ENCODE measurements at places on chromosomes 2 and 18.
A peak's percentile ranks its signal among the peaks of the same experiment; 100 is the strongest.

- DNase-seq = no peak
Measured at GRCh38 chr18:22279741-22280452, 110.5 kb downstream of the GATA6 start.

DNA sequence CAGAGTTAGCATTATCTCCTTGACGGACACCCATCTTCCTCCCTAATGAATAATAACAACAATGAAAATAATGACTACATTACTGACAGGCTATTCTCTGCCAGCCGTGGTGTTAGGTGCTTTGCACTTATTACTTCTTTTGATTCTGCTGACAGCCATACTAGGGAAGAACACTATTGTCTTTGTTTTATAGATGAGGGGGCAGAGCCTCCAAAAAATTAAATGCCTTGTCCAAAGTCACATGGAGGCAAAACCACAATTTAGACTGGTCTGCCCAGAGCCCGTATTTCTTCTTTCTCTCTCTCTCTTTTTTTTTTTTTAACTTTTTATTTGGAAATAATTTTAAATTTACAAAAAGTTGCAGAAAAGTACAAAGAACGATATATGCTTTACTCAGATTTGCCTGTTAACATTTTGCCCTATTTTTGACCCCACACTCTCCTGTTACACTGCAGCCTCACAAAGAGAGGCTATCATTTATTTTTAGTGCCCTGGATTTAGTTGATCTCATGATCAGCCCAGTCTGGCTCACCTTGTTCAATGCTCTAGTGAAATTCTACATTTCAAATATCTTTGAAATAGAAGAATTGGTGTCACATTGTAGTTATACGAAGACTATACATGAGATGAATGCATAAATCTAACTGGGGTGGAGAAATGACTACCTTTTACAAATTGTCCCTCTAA lies 369.4 kb downstream of the LRRTM1 start:
- no peak for DNase-seq

GRCh38 chr2:229392196-229392595 lies 121.1 kb upstream of the PID1 start:
- DNase-seq = no peak

- no peak for DNase-seq
Measured at GRCh38 chr18:54968807-54969206, 9.5 kb upstream of the CCDC68 start.

DNA sequence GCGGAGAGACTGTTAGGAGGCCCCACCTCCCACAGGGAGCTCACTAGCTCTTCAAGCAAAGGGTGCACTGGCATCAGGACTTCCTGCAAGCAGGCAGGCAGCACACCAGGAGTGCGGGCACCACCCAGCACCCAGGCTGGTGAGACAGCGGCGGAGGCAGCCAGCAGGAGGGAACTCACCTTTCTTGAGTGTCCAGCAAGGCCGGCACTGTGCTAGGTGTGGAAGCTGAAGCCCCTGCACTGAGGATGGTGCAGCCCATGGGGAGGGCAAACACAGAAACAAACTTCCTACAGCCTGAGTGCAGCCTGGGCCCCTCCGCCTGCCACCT lies 100.7 kb upstream of the ID2 start:
- DNase-seq = no peak

DNA sequence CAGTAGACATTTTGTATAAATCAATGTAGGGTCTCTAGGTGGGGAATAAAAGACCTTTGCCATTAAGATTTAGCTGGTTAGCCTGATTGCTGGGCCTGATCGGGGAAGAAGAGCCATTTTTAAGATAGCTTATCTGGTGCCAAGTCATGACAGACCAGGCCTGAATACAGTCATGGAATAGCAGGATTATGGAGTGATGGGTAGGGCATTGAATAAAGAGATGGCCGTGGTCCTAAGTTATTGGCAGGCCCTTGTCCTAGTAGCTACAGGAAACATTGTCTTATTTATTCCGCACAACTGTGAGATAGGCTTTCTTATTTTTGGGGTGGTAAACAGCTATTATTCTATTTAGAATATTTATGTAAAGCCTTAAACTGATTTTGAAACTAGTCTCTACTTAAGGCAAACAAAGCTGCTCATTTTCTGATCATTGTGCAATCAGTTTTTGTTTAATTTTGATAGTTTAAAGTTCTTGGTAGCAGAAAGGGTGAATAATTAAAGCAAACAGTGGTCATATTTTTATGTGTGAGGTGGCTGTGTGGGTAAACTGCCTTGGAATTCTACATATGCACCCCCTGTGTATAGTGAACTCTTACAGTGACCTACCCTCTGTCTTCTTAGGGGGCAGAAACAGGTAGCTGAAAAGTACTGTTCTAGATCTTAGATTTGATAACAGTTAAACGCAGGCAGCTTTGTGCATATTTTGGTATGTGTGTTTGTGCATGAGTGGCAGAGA lies 22.6 kb downstream of the ZNF236 start:
- no peak for DNase-seq

- no peak for DNase-seq
Measured at GRCh38 chr2:11757101-11757500, 10.7 kb downstream of the LPIN1 start.

DNA sequence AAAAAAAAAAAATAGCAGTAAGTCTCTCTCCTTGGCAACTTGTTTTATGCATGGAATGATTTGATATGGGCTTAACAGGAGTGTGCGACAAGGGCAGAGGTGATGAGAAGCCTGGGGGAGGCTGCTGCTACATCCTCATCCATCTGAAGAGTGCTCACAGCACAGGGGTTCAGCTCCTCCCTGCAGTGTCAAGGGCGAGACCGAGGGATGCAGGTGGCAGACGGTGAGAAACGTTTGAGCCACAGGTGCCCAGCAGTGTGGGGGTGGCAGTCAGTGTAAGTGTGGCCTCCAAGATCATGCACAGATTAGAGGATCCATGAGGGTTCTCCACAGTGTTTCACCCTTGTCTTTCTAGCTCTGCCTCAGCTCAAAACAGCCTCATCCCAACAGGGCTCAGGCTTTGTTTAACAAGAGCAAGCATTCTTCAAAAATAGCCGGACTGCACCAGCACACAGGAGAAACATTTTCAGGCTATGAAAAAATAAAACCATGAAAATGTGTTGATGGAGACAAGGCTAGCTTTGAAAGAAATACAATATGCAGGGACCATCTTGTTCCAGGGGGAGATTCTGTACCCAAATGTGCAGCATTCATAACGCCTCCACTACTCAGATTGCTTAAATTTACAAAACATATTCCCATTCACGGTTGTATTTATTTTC lies 324.5 kb upstream of the MYT1L start:
- DNase-seq = no peak

DNA sequence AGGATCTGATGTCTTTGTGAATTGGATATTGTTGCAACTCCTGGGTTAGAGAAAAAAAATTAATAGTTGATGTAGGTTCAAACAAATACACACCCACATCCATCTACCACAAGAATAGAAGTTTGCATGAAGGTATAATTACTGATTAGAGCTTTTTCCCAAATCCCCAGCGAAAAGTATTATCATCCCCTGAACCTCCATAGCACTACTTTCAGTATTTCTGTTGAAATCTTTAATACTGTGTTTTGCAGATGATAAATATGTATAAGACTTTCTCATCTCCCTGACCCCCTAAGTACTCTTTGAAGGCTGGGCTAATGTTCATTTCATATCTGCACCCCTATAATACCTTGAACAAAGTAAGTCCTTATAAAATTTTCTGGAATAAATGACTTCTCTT lies 6.4 kb downstream of the FN1 start:
- DNase-seq = no peak

DNA sequence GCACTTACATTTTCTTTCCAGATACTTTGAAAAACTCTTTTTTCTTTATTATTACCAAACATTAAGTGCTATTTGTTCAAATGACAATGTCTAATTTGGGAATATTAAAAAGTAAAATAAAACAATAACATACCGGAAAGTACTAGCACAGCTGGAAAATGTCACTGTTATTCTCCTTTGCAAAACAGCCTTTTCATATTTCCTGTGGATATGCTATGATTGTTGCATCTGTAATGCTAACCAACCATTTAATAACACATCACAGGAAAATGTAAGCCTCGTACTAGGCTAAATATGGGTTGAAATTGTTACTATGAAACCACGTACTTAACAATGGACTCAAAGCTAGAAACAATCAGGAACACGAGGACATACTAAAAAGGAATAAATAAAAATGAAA lies 298.1 kb downstream of the CBLN2 start:
- no peak for DNase-seq

- DNase-seq = no peak
Measured at GRCh38 chr2:158060835-158061435, 40.7 kb upstream of the UPP2 start.

- DNase-seq = no peak
Measured at GRCh38 chr2:95270541-95271081, 3.6 kb upstream of the PROM2 start.

DNA sequence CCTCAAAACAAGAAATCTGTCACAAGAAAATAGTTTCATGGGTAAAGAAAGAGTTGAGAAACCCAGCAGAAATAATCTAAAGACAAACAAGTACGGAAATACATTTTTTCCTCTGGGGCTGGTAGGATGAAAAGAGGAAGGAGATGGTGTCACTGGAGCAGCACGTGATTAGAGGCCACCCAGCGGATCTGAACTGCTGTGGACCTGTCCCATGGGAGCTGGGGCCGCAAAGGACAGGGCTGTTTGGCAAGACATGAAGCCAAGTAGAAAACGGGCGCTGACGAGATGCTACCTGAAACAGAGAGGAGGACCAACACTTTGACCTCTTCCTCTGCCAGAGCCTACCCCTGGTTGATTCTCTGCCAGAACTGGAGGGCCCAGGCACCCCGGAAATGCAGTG lies 295.4 kb upstream of the ATP5MC3 start:
- no peak for DNase-seq

DNA sequence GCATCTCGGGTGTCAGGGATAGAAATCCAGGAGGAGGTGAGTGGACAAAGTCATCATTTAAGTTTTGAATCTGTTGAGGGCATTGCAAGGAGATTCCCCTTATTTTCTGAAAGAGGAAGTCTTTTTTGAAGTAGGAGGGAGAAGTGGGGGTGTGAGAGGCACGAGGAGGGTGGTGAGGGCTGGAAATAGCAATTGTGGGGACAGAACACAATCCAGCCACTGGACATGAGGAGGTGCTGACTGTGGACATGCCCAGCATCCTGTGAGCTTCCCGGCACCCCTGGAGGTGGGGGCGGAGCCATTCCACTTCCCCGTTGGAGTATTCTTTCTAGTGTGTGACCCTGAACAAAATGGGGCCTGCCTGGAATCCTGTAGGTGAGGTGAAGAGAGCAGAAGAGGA lies 310.7 kb upstream of the EPAS1 start:
- no peak for DNase-seq

GRCh38 chr18:1020731-1021344 lies 116.2 kb downstream of the ADCYAP1 start:
- no peak for DNase-seq

DNA sequence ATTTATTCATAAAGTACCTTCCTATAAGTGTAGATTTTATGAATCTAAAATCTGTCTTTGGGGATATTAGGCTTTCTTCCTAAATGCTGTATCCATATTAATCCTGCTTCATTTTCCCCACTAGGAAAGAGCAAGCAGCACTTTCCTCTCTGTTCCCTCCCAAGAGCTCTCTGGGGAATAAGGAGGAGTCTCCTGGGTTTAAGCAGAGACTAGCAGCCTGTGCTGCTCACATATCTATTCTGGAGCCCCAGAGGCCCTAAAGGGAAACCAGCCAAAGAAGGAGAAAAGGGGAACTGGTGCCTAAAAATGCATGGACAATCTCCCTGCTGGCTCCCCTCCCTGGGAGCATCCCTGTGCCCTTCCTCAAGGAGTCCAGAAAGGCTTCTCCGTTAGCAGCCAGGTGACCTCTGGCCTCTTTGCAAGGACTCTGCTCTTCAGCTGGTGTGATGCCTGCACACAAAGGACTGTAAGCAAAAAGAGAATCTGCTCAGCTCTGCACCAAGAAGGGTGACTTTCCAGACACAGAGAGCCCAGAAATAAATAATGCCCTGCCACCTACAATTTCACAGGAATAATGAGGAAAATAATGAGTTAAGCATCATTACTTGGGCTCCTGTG lies 270.6 kb downstream of the SS18 start:
- DNase-seq = no peak

- DNase-seq = no peak
Measured at GRCh38 chr2:173223871-173224270, 130.8 kb upstream of the CDCA7 start.

GRCh38 chr2:231854616-231855125 lies 68.4 kb downstream of the COPS7B start:
- DNase-seq = no peak

GRCh38 chr2:219309278-219309677 lies at the start of gene PTPRN:
Gene PTPRN (minus strand): TSS chr2:219309401. CDS start chr2:219309332, 69 bp downstream.
- no peak for DNase-seq

DNA sequence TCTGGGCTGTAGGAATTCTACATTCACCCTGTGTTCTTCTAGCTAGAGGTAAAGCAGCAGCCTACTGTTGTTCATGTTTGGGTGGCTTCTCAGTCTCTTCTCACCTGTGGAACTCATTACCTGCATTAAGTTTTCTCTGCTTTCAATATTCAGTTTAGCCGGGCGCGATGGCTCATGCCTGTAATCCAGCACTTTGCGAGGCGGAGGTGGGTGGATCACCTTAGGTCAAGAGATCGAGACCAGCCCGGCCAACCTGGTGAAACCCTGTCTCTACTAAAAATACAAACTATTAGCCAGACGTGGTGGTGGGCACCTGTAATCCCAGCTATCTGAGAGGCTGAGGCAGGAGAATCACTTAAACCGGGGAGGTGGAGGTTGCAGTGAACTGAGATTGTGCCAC lies 139.8 kb upstream of the UBE2E3 start:
- DNase-seq = no peak

DNA sequence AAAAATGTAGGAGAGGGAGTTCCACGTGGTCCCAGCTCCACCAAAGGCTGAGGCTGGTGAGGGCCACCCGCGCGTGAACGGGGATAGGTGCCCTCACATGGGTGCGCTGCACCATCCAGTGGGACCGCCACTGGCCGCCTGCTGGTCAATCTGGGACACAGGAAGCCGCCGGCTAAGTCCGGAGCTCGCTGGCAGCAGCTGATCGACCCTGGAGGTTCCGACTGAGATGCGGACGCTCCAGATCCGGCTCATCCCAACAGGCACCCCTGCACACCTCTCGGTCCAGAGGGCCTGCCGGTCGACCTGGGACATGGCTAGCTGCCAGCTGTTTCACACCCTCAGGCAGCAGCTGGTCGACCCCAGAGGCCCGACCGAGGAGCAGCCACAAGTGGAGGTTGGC lies 116.5 kb upstream of the ANKRD30BL start:
- no peak for DNase-seq

GRCh38 chr2:239179851-239180371 lies 220.9 kb downstream of the HDAC4 start:
- DNase-seq = peak; percentile 2

GRCh38 chr2:200625282-200625681 lies 39.5 kb downstream of the AOX1 start:
- DNase-seq = no peak

DNA sequence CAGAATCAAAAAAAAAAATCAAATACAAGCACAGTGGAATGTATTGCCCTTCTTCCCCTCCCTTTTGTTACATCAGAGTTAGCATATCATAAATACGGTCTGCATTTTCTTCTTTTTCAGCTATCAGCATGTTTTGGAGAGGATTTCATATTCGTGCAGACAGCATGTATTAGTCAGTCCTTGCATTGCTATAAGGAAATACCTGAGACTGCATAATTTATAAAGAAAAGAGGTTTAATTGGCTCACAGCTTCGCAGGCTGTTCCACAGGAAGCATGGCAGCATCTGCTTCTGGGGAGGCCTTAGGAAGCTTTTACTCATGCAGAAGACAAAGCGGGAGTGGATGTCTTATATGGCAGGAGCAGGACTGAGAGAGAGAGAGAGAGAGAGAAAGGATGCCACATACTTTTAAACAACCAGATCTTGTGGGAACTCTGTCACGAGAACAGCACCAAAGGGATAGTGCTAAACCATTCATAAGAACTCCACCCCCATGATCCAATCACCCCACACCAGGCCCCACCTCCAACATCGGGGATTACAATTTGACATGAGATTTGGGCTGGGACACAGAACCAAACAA lies 8.9 kb downstream of the IL1B start:
- no peak for DNase-seq
